ENCODE measurements at places on chromosomes 5 and 9.

DNA sequence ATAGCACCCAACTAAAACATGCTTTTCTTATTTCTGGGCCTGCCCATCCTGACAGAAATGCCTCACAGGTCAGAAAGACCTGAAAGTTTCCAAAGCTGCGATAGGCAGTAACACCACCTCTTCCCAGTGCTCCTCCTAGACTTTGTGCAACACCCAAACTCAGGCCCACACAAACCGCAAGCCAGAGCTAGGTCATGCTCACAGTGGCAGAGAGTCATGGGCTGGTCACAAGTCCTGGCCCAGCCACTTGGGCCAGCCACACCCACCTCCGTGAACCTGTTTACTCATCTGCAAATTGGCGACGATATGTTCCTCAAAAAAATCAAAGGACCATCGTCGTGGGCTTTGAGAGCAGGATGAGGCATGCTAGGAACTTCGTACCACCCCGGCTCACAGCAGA lies 44.0 kb upstream of the SLC25A51 start:
- DNase-seq, result no peak

GRCh38 chr5:98785244-98785643 lies 11.8 kb downstream of the RGMB start:
- DNase-seq, result no peak

DNA sequence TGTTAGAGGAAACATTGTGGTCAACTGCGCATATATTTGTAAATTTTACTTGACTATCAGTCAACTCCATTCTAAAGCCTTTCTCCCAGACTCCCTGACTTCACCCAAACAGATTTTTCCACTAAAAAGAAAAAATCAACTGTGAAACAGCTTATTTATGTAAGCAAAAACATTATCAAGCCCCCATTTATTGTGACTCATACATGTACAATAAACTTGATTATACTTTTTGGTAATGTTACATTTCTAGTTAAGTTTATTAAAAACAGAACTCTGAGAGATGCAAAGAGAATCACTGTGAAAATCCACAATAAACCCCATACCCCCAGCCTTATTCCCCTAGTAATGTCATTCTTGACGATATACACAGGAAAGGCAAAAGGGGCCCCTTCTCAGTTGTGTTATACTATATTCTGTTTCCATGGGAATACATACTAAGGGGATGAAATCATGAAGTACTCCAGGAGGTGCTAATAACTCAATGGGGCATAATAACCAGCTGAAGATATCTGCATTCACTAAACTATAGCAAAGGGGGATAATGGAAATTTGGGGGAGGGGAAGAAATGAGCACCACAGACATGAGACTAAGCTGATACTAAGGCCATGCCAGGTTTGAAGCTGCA lies 616.0 kb downstream of the ACTL7B start:
- DNase-seq, result no peak

DNA sequence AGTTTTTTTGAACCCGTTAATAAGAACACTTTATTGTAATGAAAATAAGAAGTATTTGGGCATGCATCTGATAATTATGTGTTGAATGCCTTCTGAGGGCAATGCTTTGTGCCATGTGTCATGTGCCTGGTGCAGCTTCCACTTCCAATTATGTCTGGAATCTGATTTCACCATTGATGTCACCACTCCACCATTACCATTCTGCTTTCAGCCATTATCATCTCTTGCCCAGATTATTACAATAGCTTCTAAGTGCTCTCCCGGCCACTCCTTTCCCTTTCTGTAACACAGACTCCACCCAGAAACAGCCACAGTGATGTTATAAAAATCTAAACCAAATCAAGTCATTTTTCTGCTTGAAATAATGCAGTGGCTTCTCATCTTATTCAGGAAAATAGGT lies 171.7 kb downstream of the C9orf152 start:
- no peak for DNase-seq

DNA sequence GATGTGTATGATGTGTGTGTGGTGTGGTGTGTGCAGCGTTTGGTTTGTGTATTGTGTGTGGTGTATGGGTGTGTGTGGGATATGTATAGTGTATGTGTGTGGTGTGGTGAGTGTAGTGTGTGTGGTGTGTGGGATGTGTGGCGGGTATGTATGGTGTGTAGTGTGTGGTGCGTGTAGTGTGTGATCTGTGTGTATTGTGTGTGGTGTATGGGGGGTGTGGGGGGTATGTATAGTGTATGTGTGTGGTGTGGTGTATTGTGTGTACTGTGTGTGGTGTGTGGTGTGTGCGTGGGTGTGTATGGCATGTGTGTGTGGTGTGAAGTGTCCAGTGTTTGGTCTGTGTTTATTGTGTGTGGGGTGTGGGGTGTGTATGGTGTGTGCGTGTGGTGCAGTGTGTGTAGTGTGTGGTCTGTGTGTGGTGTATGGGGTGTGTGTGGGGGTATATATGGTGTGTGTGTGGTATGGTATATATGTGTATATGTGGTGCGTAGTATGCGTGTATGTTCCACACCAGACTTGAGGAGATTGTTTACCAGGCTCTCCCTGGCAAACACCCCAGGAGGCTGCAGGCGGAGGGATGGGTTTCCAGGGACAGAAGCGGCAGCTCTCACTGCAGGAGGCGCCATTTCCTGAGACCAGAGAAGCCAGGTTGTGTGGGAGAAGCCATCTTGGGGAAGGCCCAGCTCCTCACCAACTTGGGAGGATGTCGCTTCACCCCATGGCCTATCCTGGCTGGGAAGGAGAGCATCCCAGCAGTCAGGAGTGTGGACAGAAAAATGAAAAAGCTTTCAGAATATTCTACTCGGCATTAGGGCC lies 138.1 kb downstream of the NXNL2 start:
- no peak for DNase-seq

GRCh38 chr5:74199436-74200210 lies 440.9 kb downstream of the ENC1 start:
- peak; percentile 40 for DNase-seq

GRCh38 chr5:121762426-121762825 lies 89.3 kb upstream of the FTMT start:
- no peak for DNase-seq

- DNase-seq, result no peak
Observed at GRCh38 chr9:20480249-20480648, 142.1 kb downstream of the MLLT3 start.

DNA sequence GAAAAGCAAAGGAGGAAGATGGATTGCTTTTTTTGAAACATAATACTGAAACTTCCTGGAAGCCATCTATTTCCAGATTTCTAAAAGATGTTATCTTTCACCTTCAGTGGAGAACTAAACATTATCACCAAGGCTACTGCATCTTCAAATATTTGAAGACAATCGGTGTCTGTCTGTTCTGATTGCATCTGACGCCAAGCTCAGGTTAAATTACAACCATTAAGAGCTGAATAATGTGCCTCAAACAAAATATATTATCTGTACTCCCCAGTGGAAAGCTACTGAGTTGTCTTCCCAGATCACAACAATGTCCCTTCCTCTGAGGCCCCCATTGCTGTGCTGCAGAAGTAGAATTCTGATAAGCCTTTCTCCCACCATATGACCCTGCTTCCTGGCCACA lies 342.3 kb downstream of the PLK2 start:
- no peak for DNase-seq

GRCh38 chr9:17757816-17758215 lies 178.9 kb downstream of the SH3GL2 start:
- no peak for DNase-seq

Data from AG04449 (cell line).